PC-9 (cell line): ENCODE measurements at places on chromosomes 4 and X.

DNA sequence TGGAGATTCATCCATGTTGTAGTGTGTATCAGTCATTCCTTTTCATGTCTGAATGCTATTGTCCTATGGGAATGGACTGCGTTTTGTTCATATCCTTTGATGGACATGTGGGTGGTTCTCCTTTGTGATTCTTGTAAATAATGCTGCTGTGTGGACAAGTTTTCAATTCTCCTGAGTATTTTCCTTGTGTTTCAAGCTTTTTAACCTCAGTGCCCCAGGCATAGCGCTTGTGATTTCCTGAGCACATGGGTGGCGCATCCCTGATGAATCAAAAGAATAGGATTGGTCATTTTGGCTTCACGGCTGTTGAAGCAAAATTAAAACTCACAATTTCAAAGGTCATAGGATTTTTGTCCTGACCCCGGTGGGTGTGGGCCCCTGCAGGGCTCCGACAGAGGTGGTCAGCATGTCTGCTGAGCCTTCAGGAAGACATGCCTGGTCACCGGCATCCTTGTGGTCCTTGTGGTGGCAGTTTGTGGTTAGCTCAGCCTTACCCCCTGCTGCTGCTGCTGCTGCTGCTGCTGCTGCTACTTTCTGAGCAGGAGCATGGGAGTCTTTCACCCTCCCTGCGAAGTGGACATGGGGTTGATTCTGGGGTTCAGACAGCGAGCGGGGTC lies 30.0 kb downstream of the SHROOM2 start:
- H3K36me3 ChIP-seq, result no peaks in the 10 kb centered on the region
- no peak for DNase-seq
- no peaks in the 10 kb centered on the region for H3K27me3 ChIP-seq
- H3K4me1 ChIP-seq, result peaks cover 7% of the 10 kb centered on the region; the same call in 1 of the 2 replicates

- no peaks in the 10 kb centered on the region for H3K27me3 ChIP-seq
- no peaks in the 10 kb centered on the region for H3K36me3 ChIP-seq
- H3K4me1 ChIP-seq, result peaks cover 13% of the 10 kb centered on the region
- DNase-seq, result no peak
Measured at GRCh38 chr4:11489453-11490083, 60.9 kb upstream of the HS3ST1 start.

- peak overlapping the region; percentile 66 for H3K27ac ChIP-seq
- no peaks in the 10 kb centered on the region for H3K36me3 ChIP-seq
- no peaks in the 10 kb centered on the region for H3K27me3 ChIP-seq
- H3K4me3 ChIP-seq, result peak overlapping the region; percentile 51; the same call in 1 of the 2 replicates
- peaks cover 75% of the 10 kb centered on the region for H3K4me1 ChIP-seq
Measured at GRCh38 chrX:130120321-130120731, 10.0 kb upstream of the ELF4 start.

DNA sequence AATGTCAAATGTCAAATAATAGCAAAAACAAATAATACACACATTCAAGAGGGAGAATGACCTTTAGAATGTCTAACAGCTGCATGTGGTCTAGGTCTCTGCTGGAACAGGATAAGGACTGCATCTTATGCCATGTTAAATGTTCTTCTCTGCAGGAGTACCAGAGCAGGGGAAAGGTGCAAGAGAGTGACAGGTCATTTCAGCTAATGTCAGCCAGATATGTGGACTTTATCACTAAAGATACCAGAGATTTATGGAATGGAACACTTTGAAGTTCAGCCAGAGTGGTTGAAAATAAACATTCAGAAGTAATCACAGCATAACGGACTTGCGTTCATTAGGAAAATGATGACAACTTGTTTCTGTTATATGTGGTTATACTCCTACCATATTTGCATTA lies 24.3 kb downstream of the GRID2 start:
- H3K4me3 ChIP-seq, result no peak overlapping the region
- no peak overlapping the region for H3K27ac ChIP-seq
- H3K27me3 ChIP-seq, result no peaks in the 10 kb centered on the region
- H3K36me3 ChIP-seq, result no peaks in the 10 kb centered on the region
- no peaks in the 10 kb centered on the region for H3K4me1 ChIP-seq

DNA sequence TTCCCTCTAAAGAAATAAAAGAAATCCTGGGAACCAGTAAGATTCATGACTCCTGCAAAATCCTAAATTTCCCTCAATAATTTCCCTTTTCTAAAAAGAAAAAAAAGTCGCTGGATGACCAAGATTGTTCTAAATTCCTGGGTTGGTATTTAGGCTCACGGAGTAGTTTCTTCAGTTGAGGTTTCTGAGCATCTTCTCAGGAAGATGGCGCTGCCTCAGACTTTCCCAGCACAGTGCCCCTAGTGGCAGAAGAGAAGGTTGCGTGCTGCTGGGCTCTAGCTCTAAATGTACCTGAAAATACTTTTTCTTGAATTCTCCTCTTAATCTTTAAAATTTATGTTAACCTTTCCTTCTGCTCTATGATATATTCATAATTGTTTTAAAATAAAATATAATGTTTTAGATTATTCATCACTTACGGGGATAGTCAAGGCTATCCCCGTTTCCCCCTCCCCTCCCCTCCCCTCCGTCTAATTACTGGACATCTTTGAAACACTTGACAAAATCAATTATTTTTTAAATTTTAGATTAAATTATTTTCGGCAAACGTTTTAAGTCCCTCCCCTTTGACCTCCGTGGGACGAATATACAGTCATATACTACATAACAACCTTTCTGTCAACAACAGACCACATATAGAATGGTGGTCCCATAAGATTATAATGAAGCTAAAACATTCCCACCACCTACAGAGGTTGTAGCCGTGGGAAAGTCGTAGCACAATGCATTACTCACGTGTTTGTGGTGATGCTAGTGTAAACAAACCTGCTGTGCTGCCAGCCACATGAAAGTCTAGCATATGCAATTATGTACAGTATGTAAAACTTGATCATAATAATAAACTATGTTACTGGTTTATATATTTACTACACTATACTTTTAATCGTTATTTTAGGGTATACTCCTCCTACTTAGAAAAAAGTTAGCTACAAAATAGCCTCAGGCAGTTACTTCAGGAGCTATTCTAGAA lies 41.0 kb upstream of the GATB start:
- no peaks in the 10 kb centered on the region for H3K27me3 ChIP-seq
- H3K4me1 ChIP-seq, result peaks cover 2% of the 10 kb centered on the region; the same call in 1 of the 2 replicates
- H3K36me3 ChIP-seq, result no peaks in the 10 kb centered on the region
- no peak overlapping the region for H3K4me3 ChIP-seq

DNA sequence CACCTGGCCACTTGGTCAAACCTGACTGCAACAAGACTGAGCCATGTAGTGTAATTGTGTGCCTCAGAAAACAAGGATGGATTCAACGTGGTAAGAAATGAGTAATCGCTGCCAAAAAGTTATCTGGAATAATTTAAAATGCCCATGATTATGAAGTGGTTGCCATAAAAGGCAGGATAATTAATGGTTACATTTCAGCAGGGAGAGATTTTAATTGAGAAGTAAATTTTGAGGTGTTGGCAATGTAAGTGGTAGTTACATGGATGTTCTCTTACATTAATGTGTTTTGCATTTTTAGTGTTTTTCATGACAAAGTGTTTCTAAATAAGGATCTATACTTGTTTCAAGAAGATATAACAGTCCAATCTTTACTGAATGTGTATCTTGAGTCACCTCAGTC lies 15.7 kb downstream of the HAUS3 start:
- no peak overlapping the region for H3K4me3 ChIP-seq
- peaks cover 14% of the 10 kb centered on the region for H3K4me1 ChIP-seq
- DNase-seq, result no peak
- no peaks in the 10 kb centered on the region for H3K27me3 ChIP-seq

DNA sequence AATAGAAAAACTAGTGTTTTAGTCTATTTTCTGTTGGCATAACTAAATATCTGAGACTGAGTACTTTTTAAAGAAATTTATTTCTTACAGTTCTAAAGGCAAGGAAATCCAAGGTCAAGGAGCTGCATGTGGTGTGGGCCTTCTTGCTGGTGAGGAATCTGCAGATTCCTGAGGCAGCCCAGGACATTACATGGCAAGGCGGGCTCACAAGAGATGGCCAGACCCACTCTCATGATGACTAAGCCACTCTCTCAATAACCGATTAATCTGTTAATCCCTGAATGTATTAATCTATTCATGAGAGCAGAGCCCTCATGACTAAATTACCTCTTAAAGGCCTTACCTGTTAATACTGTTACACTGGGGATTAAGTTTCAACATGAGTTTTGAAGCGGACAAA lies 340.8 kb downstream of the GRXCR1 start:
- no peak overlapping the region for H3K4me3 ChIP-seq
- H3K4me1 ChIP-seq, result no peaks in the 10 kb centered on the region
- no peak overlapping the region for H3K27ac ChIP-seq

GRCh38 chr4:141807103-141807891 lies 170.9 kb downstream of the IL15 start:
- no peaks in the 10 kb centered on the region for H3K27me3 ChIP-seq
- H3K27ac ChIP-seq, result no peak overlapping the region
- H3K36me3 ChIP-seq, result no peaks in the 10 kb centered on the region
- no peak overlapping the region for H3K4me3 ChIP-seq

DNA sequence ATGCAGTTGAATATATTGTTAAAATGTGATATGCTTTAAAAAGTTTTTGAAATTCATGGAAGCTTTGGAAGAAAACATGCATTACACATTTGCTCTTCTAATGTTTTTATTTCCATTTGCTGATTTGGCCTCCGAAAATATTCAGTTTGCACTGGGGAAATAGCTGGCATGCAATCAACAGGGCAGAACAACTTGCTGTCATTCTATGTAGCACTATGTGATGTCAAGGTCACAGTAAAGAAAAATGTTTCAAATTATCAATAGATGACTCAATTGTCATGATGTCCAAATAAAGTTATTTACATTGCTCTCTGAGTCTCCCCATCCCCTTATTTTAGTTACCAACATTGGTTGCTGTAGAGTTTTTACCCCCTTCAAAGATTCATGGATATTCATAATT lies 119.2 kb downstream of the TLL1 start:
- no peak overlapping the region for H3K4me3 ChIP-seq
- H3K4me1 ChIP-seq, result no peaks in the 10 kb centered on the region
- H3K27ac ChIP-seq, result no peak overlapping the region
- no peaks in the 10 kb centered on the region for H3K27me3 ChIP-seq
- DNase-seq, result no peak

- DNase-seq, result no peak
- no peaks in the 10 kb centered on the region for H3K36me3 ChIP-seq
- no peak overlapping the region for H3K27ac ChIP-seq
Measured at GRCh38 chr4:93802045-93802444, 26.5 kb upstream of the ATOH1 start.

GRCh38 chrX:54180403-54180802 lies 2.7 kb downstream of the FAM120C start:
- H3K4me1 ChIP-seq, result peaks cover 49% of the 10 kb centered on the region
- H3K27me3 ChIP-seq, result no peaks in the 10 kb centered on the region
- H3K4me3 ChIP-seq, result peak overlapping the region; percentile 78; the same call in 1 of the 2 replicates
- DNase-seq, result no peak
- peak overlapping the region; percentile 23; the same call in 1 of the 2 replicates for H3K27ac ChIP-seq

GRCh38 chr4:86250619-86251018 lies 109.2 kb downstream of the MAPK10 start:
- H3K27me3 ChIP-seq, result no peaks in the 10 kb centered on the region
- H3K4me1 ChIP-seq, result no peaks in the 10 kb centered on the region

- no peak for DNase-seq
- H3K27me3 ChIP-seq, result no peaks in the 10 kb centered on the region
- no peak overlapping the region for H3K27ac ChIP-seq
- H3K4me1 ChIP-seq, result no peaks in the 10 kb centered on the region
- no peak overlapping the region for H3K4me3 ChIP-seq
Measured at GRCh38 chr4:4606321-4606720, 64.5 kb upstream of the STX18 start.

GRCh38 chr4:158610790-158611189 lies 60.9 kb downstream of the C4orf46 start:
- H3K36me3 ChIP-seq, result no peaks in the 10 kb centered on the region
- DNase-seq, result no peak
- H3K27me3 ChIP-seq, result no peaks in the 10 kb centered on the region
- no peak overlapping the region for H3K4me3 ChIP-seq

DNA sequence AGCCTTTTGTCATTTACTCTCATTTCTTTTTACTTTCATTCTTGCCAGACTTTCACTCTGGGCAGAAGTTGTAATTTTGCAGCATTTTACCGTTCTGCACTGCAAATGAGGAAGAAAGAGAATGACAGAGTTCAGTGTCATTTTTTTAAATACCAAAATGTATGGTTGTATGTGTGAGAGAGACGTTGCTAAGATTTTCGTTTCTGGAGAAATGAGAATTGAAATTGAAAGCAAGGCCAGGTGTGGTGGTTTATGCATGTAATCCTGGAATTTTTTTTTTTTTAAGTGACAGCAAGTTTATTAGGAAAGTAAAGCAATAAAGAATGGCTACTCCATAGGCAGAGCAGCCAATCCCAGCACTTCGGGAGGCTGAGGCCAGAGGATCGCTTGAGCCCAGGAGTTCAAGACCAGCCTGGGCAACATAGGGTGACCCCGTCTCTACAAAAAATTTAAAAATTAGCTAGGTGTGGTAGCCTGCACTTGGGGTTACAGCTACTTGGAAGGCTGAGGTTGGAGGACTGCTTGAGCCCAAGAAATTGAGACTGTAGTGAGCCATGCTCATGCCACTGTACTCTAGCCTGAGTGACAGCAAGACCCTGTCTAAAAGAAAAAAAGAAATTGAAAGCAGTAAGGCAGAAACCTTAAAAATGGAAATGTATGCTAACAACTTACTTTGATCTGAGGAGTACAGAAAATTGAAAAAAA lies 12.9 kb downstream of the DCK start:
- H3K36me3 ChIP-seq, result no peaks in the 10 kb centered on the region
- H3K4me1 ChIP-seq, result no peaks in the 10 kb centered on the region
- H3K27ac ChIP-seq, result no peak overlapping the region
- H3K27me3 ChIP-seq, result no peaks in the 10 kb centered on the region

DNA sequence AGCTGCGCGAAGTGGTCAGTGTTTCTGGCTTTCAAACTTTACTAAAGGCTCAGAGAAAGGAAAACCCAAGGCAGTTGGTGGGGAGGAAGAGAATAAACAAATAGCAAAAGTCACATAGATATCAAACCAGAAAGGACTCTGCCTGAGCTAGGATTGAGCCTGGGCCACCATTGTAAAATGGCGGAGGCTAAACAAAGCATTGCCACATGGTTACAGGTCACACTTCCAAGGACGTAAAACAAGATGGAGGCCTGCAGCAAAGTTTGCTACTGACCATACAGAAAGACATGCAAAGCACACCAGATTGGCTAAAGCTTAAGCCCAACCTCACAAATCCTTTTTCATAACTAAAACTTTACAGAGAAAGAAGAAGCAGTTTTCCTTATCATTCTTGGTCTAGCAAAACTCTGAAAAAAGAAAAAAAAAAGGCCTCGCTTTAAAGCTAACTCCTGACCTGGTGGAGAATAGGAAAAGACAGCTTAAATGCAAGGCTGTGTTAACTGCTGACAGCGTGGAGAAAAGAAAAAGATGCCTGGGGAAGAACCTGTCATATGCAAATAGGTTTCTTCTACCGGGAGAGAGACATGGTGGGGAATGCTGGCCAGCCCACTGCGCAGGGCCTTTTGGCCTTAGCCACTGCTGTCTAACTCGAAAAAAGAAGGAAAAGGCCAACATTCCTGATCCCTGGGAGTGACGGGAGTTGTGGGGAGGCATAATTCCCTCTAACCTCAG lies 81.8 kb upstream of the SMARCA5 start:
- no peaks in the 10 kb centered on the region for H3K27me3 ChIP-seq
- no peaks in the 10 kb centered on the region for H3K36me3 ChIP-seq
- H3K4me3 ChIP-seq, result no peak overlapping the region

- DNase-seq, result peak; percentile 53
- no peak overlapping the region for H3K27ac ChIP-seq
- H3K4me1 ChIP-seq, result peaks cover 12% of the 10 kb centered on the region
- no peak overlapping the region for H3K4me3 ChIP-seq
- no peaks in the 10 kb centered on the region for H3K27me3 ChIP-seq
Measured at GRCh38 chr4:148795156-148795864, 353.1 kb upstream of the NR3C2 start.

- no peak overlapping the region for H3K27ac ChIP-seq
- no peak overlapping the region for H3K4me3 ChIP-seq
- H3K4me1 ChIP-seq, result no peaks in the 10 kb centered on the region
- DNase-seq, result no peak
Measured at GRCh38 chr4:138576684-138577083, 334.5 kb upstream of the SLC7A11 start.
